ENCODE measurements at places on chromosomes 3 and 15. TPM values are rescaled to one million over a fixed set of nuclear protein-coding genes. Genes with fewer than 3 reads are reported as not detected.

The WDR93 gene
- polyA plus RNA-seq, result 1.8 TPM

The GNAT1 gene
- polyA plus RNA-seq, result not detected

The INTS14 gene
- 44.0 TPM for polyA plus RNA-seq

The GUCA1C gene
- not detected for polyA plus RNA-seq

The GOLGA6L7 gene
- 0.70 TPM for polyA plus RNA-seq

The WDR48 gene
- 84.8 TPM for polyA plus RNA-seq

The GRAMD1C gene
- 6.2 TPM for polyA plus RNA-seq

The SENP8 gene
- 4.8 TPM for polyA plus RNA-seq

The CAPN3 gene
- polyA plus RNA-seq, result 12.5 TPM

The SLC9C1 gene
- 0.98 TPM for polyA plus RNA-seq

The CDHR4 gene
- 0.73 TPM for polyA plus RNA-seq

The SAMMSON gene
- 0.28 TPM for polyA plus RNA-seq

The ATP13A5 gene
- polyA plus RNA-seq, result 0.60 TPM

DNA sequence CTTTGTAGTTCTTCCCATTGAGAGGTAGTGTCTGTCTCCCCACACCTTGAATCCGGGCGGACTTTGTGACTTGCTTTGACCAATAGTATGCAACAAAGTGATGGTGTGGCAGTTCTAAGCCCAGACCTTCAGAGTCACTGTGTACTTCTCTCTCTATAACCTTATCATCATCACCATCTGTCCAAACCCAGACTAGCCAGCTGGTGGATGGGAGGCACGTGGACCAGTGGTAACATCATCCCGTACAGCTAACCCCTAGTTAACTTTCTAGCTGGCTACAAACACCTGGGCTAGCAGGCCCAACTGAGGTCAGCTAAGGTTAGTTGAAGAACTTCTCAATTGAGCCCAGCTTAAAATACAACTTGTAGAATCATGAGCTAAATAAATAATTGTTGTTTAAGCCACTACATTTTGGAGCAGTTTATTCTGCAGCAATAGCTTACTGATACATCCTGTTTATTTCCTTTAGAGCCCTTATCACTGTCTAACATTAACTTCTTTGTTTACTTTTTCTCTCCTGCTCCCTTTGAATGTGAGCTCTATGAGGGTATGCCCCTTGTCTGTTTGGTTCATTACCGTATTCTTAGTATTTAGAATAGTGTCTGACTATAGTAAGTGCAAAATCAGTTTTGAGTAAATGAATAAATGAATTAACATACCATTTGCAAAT lies 11.5 kb upstream of the CCR9 start:
- DNase-seq, result no peak

- DNase-seq, result no peak
Observed at GRCh38 chr3:16838561-16838960, 46.2 kb upstream of the PLCL2 start.

GRCh38 chr3:112411425-112411824 lies 78.5 kb downstream of the CD200 start:
- DNase-seq, result no peak

- no peak for DNase-seq
Observed at GRCh38 chr3:114022145-114022802, 34.1 kb downstream of the CCDC191 start.

DNA sequence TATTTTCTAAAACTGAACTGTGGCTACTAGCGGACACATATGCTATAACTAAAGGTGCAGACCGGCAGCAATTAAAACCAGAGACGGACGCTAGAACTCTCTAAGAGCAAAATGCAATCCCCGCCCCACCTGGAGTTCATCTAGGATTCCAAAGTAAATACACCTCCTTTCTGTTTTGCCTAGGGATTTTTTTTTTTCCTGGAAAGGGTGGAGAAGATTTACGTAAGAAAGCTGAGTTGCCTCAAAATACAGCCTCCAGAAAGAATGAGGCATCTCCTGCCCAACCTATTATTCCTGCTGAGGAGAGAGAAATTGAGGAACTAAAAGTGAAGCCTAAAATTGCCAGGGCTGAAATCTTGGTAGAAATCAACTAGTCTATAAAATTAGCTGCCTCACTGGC lies 150.2 kb downstream of the TP63 start:
- DNase-seq, result no peak

DNA sequence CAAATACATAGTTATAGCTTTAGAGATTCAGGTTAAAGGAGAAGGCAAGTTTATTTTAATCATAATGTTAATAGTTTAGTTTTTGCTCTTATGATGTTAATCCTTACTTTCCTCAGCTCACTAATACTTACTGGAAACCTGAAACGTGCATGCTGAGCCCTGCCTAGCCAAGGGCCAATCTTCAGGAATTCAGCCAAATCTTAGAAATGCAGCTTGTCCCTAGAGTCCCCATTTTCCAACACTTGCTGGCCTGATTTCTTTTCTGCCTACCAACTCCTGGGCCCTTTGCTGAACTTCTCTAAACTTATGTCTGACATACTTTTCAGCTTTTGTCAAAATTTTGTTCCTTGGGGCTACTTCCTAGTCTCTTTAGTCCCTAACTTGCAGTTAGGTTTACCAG lies 22.8 kb downstream of the BCHE start:
- no peak for DNase-seq

DNA sequence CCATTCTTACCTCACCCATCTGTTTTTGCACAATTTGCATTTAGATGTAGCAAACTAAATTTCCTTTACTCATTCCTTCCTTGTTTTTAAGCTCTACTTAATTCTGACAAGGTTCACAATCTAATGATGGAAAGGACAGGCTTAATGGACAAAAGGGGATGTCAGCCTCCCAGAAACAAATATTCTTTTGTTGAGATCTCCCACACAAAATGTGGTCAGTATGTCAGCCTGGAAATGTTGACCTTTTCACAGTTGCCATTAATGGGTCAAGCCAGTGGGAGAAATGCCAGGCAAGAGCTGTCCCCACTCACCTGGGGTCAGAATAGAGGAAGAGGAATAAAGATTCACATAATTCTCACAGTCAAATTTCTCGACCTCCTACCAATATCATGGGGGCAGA lies 27.0 kb downstream of the WWTR1 start:
- DNase-seq, result no peak

GRCh38 chr3:196872316-196872715 lies 4.6 kb downstream of the SENP5 start:
- DNase-seq, result no peak

DNA sequence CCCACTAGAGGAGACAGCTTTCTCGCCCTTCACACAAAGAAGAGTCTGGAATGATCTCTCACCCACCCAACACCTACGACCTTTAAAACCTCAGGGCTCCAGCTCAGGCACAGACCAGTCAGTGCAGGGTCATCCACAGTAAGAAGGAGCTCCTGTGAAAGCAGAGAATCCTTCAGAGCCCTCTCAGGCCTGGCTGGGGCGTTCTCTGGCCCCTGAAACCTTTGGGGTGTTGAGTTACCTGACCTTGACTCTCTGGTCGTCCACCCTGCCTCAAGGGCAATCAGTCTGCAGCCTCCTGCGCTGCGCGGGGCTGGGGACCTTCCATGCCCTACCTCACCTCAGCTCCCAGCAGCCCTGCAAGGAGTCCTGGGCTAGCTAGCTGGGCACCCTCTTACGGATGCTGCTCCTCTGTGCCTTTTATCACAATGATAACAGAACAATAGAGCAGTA lies 106.2 kb downstream of the ADCY5 start:
- DNase-seq, result no peak

DNA sequence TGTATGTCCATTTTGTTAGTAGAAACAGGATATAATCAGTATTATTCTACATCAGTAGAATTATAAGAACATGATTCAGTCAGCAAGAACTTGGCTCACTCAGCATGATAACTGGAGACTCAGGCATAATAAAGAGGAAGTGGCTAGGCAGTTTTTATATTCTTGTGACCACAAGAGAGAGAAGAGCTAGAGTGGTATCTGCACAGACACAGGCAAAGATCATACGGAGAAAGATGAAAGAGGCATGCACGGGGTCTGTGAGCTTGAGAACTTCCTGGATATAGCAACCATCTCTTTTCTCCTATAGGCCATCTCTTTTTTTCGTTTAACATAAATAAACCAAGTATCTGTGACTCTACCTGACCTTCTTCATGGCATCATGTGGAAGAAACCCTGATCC lies 46.8 kb downstream of the MYO5A start:
- DNase-seq, result no peak

GRCh38 chr3:179149951-179150350 lies 1.8 kb downstream of the PIK3CA start:
- DNase-seq, result no peak

DNA sequence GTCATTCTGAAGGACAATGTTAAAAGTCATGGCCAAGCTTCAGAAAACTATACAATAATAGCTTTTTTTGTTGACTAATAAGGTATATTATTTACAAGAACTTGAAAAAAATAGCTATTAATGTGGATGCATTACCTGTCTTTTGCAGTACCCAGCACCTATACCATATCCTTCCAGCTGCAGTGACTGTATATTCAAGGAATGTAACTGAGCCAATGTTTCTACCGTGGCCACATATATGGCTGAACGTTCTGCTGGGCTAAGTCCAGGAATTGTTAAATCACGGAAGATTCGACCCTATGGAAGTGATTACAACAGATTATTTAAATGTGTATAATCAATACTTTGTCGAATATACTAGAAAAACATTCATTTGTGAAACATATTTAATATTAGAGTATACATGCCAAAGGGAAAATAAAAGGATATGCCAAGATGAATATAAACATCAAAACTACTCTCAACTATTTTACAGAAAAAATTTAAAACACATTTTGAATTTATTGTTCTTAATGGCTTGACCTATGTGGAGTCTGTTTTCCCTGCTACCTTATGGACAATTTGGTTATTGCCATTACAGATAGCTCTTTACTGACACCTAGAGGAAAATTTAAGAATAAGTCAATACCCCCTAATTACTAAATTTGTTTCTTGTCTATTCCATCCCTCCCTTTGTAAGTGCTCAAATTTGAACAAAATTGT lies 17.6 kb downstream of the ACAD11 start:
- no peak for DNase-seq

GRCh38 chr15:22778796-22779195 lies 7.6 kb upstream of the NIPA1 start:
- no peak for DNase-seq

DNA sequence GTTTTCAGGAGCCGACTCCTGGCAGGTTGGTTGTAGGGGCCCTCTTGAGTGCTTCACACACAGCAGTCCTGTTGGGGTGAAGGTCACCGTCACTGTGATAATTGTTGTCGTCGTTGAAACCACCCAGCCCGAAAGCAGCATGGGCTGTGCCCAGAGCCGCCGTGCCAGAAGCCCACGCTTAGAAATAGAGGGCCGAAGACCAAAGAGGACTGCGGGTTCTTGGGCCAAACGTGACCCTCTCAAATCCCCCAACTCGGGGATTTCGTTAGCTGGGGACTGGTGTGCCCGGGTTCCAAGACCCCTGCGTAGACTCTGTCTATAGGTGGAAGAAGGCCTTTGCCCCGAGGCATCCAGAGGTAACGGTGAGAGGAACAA lies 7.5 kb upstream of the ADAMTS17 start:
- DNase-seq, result no peak

GRCh38 chr3:146128179-146128578 lies 32.8 kb downstream of the PLOD2 start:
- no peak for DNase-seq

GRCh38 chr3:38453075-38453912 lies at the start of gene ACVR2B:
TSS of gene ACVR2B (plus strand) at chr3:38453890. CDS start at chr3:38454323, 433 bp downstream.
- peak; percentile 86 for DNase-seq

DNA sequence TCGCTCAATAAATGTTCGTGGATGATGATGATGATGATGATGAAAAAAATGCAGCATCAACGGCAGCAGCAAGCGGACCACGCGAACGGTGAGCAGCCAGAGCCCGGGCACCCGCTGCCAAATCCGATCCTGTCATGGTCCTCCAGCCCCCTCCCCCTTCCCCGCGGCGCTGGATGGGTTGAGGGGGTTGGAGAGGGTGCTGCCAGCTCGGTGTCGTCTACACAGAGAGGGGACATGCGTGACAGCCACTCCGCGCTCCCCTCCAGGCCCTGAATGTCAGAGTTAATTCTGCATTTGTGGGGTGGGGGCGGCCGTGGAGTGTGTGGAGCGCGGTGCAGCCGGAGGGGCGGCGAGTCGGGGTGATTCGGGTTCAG lies 722 bp downstream of the CACNA1D start:
- DNase-seq, result no peak

DNA sequence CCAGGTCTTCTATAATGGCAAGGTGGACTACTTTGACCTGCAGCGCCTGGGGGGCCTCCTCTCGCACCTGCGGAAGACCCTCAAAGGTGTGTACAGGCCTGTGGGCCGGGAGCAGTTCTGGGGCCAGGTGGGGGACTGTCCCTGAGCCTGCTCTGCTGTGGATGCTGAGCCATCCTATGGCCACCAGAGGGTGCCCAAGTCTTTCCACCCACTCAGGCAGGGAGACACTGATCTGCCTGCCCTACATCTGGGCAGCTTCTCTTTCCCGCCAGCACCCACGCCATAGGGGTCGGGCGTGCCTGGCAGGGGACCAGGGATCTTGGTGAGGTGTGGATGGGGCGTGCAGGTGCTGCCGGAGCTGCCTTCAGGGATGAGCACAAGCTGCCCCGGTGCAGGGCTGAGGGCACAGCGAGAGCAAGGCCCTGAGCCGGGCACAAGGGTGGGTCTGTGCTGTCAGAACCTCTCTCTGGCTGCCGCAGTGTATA lies 14.1 kb downstream of the RNF123 start:
- peak; percentile 29 for DNase-seq
